Muscle of arm (tissue), 14 donors: ENCODE measurements at places on chromosomes 3 and 15. TPM values are rescaled to one million over a fixed set of nuclear protein-coding genes. Genes with fewer than 3 reads are reported as not detected.
A peak's percentile ranks its signal among the peaks of the same experiment; 100 is the strongest.

Gene CHRNB4
- 0.41 TPM for polyA plus RNA-seq

Gene UBL7
- 24.7 TPM for polyA plus RNA-seq

Gene DUOX1
- 5.1 TPM for polyA plus RNA-seq

DNA sequence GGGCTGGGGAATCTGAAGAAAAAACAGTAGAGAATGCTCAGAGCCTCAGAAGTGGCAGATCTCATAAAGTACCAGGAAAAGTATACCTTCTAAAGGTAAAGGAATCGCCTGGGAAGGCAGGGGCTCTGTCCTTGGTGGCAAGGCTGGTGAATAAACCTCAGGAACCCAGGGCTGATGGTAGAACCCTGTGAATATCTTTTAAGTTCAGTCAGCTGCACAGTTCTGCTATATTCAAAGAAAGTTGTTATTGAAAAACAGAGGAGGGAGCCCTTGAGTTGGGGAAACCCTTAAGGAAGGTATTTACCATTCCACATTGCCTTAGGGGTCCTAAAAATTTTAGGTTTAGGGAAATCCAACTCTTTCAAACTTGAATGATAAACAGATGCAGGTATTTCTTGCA is 31.2 kb downstream of the ZPLD1 start:
- no peak for DNase-seq

GRCh38 chr3:140911822-140912221 is 29.8 kb upstream of the SLC25A36 start:
- DNase-seq, result no peak

- DNase-seq, result peak; percentile 82
Observed at GRCh38 chr15:38072348-38073177, 138.1 kb downstream of the TMCO5A start.
